ENCODE measurements at places on chromosomes 3 and 15.
A peak's percentile ranks its signal among the peaks of the same experiment; 100 is the strongest.

- DNase-seq: no peak
Measured at GRCh38 chr3:184183679-184184078, 2.3 kb upstream of the ABCF3 start.

DNA sequence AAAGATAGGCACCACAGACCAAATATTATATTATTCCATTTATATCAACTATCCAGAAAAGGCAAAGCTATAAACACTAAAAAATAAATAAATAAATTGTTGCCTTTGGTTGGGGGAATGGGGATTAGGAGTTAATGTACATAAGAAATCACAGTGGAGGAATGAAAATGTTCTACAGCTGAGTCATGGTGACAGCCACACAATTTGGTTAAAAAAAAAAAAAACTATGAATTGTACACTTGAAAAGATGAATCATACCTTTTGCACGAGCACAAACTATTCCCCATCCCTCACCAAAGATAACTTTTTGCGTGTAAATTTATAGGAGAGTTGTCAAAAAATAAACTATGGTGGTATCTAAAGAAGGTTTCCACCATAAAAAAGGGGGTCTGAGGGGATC lies 103.2 kb downstream of the TBC1D5 start:
- no peak for DNase-seq

DNA sequence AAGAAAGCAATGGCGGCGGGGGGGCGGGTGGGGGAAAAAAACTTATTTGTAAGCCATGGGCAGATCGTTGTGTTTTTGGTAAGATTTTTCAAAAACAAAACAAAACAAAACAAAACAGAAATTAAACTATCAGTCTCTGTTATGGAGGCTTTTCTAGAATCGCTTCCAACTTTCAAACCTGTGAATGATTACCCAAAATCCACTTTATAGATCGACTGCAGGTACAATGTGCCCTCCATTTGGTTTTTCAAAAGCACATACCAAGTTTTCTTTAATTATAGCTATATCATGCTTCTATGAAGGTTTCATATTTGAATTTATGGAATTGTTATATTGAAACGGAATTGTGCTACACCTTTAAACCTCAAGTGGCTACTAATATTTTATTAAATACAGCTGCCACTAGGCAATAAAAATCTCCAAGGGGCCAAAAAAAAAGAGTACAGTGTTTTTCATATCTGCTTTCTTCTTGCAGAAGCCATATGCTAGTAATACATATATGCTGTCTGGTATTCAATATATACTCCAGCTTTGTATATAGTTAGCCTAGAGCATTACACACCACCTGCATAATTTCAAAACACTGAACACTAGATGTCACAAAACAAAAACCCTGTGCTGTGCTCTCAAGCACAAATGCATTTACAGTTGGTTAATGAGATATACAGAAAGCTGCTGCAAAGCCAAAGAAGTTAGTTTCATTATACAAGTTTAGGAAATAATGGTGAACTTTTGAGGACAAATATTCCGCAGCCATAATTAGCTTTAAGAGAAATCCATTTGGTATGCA lies 683.8 kb upstream of the NR2F2 start:
- DNase-seq: no peak

- no peak for DNase-seq
Measured at GRCh38 chr3:187400756-187401155, 32.6 kb downstream of the RTP4 start.

GRCh38 chr3:47838503-47838902 lies 35.6 kb downstream of the DHX30 start:
- no peak for DNase-seq

- DNase-seq: peak; percentile 85
Measured at GRCh38 chr3:45224824-45225464, 1.1 kb downstream of the TMEM158 start.

- DNase-seq: no peak
Measured at GRCh38 chr3:71511037-71511436, 72.5 kb downstream of the FOXP1 start.

GRCh38 chr3:9800529-9800928 lies 7.6 kb downstream of the ARPC4 start:
- DNase-seq: no peak

DNA sequence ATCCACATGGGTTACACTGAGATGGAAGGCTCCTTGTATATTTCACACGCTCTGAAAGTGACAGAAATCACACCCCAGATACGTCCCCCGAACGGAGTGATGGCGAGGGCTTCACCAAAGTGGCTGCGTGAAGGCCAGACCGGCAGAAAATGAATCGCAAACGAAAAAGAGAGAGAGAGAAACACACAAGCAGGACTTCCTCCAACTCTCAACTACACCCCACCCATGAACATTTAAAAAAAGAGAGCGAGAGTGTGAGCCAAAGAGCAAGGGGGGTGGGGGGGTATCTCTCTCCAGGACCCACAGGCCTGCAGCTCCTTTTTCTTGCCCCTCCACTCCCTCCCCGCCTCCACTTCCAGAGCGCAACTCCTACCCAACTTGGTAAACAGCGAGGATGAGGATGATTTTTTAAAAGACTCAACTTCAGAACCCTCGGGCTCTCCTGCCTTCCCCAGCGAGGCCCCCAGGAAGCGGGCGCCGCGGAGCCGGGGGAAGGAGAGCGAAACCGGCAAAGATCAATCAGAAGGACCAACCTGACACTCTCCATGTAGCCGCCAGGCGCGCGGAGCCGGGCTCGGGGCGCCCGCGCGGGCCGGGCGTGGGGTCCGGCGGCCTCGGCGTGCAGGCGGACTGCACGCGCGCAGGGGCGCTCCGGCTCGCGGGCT lies 519.1 kb downstream of the FOXP1 start:
- peak; percentile 69 for DNase-seq

DNA sequence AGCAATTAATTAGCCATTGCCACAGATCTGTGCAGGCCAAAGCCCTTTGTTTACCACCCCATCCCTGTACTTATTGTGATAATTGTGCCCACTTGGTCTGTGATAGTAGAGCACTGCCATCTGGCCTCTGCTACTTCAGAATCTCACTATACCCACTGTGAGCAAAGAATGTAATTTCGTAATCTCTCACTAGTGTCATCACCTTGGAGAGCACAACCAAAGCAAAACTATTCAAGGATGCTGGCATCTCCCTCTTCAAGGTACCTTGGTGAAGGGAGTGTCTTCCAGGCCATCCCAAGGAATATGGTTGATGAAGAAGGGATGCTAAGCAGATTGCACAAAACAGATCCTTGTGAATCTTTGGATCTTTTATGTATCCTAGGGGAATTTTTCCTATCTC lies 34.7 kb upstream of the NOX5 start:
- no peak for DNase-seq

DNA sequence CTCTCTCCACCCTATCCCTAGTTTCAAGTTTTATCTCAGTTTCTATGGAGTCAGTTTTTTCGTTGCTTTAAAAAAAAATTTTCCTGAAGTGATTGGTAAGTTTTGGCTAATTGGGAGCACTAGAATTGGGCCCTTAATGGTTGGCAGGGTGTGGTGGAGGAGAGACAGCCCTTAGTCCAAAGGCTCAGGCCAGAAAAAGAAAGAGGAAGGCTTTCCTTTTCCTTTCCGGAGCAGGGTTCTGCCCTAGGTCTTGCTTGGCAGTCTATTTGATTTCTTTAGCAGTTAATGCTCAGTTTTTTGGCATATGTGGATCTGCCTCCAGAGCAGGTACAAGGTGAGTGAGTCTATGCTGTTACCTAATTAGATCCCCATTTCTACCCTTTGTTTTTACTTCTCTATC lies 22.7 kb downstream of the CTNNB1 start:
- no peak for DNase-seq
